ENCODE measurements at places on chromosomes 7 and 10.

DNA sequence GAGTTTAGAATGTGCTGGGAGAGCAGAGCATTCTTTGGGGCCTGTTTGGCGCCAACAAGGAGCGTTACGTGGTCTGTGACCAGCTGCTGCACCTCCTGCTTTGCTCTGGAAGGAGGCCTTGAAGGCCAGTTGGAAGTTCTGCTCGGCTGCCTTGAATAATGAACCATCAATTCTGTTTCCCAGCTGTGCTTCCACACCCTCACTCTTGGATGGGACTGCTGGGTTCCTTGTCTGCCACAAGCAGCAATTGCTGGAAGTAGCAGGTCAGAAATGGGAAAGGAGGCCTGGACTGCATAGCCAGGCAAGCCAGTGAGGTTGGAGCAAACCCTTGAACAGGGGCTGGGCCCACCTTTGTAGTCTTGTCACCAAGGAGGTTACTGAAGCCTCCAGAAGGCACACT, 86.6 kb upstream of the INSYN2A start:
- DNase-seq: no peak

DNA sequence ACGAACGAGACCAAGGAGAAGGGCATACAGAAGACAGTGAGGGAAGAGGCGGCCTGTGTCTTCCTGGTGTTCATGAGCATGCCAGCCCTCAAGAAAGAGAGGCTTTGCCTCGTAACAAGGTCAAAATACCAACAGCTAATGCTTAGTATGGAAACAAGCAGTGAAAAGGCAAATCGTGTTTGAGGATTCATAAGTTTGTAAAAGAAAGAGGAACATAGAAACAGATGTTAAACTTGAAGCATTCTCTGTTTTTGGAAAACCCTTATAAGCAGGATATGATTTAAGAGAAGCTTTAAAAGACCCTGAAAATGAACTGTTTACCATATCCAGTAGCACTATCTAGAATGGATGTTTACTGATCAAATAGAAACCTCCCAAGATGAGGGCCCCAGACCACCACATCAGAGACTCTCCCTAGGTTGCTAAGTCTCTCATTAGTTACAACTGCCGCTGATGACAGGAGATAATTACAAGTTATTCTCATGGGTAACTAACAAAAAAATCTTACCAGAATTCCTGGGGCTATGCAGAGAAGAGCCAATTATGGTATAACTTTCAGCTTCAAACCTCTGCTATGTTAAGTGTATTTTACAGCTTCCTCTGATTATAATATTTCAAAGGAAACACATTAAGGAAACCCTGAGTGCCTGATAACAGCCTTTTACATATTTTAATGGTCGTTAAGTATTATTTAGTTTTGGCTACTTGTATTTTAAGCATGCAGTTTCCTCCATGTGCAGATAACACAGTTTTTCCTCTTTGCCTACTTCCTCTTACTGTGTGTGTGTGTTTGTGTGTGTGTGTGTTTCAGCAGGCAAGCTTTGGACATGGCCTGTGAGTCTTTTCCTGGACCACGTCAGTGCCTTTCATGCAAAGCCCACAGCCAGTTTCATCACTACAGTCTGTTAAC, 17.9 kb downstream of the JCAD start:
- DNase-seq: no peak

GRCh38 chr10:121084675-121085070, 233.5 kb downstream of the WDR11 start:
- DNase-seq: no peak

DNA sequence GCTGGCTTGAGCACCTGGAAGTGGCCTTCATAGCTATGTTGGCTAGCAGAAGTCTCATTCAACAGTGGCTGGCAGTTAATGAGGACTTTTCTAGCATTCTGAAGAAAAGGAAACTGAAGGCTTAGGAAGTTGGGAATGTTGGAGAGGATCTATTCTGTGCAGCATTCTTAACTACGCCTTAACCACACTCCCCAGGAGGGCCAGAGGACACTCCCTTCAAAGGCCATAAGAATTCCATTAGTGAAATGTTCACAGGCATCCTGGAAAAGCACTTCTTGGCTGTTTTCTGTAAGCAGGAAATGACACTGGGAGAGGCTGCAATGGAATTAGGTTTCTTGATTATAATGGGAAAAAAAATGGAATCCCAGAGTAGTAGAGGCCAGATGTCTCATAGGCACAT, 188.9 kb downstream of the ARHGAP12 start:
- no peak for DNase-seq

DNA sequence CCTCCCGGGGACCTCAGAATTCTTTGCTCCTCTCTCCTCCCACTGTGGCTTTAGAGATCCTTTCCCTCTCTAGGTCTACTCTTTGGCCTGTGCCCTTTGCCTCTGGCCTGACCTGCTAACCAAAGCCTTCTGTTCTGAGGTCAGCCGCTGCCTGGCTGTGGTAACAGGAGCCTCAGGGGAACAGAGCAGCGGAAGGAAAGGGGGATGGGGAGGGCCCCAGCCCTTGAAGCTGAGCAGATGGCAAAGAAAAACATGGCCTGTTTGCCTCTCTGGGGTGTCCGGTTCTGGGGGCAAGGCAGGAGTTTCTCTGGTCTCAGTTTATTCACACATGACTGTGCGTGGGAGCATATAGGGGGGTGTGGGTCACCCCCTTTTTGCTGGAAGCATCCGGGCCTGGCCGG, 28.2 kb downstream of the COL26A1 start:
- DNase-seq: no peak

GRCh38 chr10:5711642-5712041, 27.0 kb downstream of the TASOR2 start:
- DNase-seq: no peak

GRCh38 chr7:141974831-141975230, 1.3 kb upstream of the TAS2R38 start:
- no peak for DNase-seq

DNA sequence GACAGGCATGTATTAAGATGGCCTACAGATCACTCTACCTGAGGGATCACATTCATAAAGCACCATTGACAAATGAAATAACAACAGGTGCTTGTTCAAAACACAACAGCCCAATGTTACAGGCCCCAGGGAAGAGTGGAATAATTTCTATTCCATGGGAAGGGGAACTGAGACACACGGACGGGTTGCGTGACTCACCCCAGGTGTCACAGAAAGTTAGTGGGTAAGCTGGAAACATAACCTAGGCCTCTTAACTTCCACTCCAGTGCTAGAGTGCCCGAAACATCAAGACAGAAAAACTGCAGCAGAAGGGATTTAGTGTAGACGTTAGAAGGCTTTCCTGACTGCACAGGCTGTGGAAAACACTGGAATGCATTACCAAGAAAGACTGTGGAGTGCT, 48.3 kb downstream of the SLC37A3 start:
- DNase-seq: no peak

- no peak for DNase-seq
These were observed 138.8 kb downstream of the ADCYAP1R1 start for GRCh38 chr7:31190906-31191305.

DNA sequence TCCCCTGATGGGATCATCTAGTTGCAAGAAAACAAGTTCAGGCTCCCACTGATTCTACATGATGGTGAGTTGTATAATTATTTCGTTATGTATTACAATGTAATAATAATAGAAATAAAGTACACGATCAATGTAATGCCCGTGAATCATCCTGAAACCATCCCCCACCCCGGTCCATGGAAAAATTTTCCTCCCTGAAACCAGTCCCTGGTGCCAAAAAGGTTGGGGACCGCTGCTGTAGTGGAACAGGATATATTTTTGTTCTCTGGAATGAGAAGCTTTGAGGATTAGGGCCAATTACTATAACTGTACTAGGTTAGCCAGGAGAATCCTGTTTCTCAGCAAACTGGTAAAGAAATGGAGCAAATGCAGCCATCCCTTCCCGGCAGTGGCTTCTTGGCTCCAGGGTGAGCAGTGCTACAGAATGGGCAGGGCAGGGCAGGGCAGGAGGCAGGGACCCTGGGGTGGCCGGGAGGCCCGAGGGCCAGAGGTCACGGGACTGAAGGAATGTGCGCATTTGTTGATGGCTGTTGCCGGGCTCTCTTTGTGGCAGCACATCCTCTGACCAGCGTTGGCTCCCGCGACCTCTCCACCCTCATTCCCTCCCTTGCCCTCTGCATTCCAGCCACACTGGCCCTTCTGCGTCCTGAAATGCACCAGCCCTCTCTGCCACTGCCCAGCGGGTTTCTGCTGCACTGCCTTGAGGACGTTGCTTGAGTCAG, 162.3 kb upstream of the NPS start:
- DNase-seq: no peak

DNA sequence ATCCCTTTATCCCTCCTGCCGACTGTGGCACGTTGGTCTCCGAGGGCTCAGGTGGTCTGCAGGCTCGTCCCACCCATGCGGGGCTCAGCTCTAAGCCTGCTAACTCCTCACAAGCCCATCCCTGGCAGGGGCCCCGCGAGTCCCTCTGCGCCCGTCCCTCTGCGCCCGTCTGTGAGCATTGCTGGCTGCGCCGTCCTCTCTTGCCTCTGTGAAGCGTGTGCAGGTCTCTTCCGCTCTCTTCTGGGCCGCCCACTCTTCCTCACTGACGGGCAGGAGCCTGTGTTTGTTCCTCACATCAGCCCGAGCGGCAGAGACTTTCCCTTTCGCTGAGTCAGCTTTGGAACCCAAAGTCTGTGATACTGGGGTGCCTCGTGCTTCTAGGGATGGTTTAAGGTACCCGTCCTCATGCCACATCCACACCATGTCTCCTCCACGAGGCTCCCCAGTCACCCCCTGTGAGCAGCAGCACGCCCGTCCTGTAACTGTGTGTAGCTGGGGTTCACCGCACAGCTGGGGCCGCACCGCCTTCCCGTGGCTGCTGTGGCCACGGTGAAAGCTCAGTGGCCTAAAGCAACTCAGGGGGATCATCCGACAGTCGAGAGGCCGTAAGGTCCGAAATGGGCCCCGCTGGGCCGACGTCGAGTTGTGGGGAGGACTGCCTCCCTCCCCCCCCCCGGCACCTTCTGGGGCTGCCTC, 35.5 kb downstream of the ADGRA1 start:
- no peak for DNase-seq

DNA sequence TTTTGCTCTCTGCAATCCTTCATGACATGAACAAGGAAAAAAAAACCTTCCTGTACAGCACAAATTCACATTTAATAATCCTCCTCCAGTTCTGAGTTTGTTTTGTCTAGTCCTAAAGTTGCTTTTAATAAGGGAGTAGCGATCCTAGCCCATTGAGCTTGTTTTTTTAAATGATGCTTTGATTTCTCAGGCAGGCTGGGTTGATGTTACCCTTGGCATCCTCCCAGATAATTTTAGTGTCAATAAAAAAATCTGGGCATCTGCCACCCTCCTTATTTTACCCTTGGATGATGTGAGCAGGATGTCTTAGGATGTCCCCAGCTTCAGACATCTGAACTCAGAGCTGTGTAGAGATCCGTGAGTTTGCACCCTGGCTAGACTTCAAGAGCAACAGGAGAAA, 33.9 kb upstream of the PROSER2 start:
- no peak for DNase-seq

GRCh38 chr10:34513636-34514035, 301.5 kb downstream of the PARD3 start:
- DNase-seq: no peak

DNA sequence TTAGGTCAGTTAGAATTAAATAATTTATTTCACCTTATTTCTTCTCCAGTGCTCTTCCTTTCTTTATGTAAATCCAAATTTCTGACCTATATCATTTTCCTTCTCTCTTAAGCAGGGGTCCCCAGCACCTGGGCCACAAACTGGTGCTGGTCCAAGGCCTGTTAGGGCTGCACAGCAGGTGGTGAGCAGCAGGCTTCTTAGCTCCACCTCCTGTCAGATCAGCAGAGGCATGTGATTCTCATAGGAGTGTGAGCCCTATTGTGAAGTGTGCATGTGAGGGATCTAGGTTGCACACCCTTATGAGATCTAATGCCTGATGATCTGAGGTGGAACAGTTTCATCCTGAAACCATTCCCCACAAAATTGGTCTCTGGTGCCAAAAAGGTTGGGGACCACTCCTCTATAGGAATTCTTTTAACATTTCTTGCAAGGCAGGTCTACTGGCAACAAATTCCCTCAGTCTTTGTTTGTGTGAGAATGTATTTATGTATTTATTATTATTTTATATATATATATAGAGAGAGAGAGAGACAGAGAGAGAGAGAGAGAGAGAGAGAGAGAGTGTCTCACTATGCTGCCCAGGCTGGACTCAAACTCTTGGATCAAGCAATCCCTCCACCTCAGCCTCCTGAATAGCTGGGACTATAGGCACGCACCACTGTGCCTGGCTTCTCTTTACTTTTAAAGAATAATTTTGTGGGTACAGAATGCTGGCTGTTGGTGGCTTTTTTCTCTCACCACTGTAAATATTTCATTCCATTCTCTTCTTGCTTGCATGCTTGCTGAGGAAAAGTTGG, 4.3 kb upstream of the ABCC2 start:
- no peak for DNase-seq

- DNase-seq: no peak
These were observed 123.6 kb upstream of the PPP2R2D start for GRCh38 chr10:131777162-131777561.

- DNase-seq: no peak
These were observed 37.2 kb upstream of the OPTN start for GRCh38 chr10:13062803-13063202.

DNA sequence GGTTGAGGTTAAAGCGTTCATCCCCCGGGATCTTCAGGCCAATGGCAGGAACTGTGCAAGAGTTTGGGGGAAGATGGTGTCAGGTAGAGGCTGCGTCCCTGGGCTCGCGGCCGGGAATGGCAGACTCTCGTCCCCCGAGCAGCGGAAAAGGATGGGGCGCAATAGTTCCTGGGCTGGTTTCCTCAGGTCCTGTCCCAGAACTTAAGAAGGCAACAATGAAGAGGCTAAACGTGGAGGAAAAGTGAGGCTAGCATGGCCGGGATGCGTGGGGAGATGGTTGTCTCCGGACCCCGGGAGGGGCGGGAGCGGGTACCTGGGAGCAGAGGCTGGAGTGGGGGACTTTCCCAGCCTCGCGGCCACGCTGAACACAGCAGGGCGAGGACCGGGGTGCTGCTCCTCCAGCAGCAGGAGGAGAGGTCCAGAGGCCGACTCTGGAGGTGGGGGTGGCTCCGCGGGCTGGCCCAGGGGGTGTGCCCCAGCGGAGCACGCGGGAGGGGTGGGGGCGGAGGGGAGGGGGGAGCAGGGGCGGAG, 882 bp downstream of the IRF5 start:
- DNase-seq: no peak

DNA sequence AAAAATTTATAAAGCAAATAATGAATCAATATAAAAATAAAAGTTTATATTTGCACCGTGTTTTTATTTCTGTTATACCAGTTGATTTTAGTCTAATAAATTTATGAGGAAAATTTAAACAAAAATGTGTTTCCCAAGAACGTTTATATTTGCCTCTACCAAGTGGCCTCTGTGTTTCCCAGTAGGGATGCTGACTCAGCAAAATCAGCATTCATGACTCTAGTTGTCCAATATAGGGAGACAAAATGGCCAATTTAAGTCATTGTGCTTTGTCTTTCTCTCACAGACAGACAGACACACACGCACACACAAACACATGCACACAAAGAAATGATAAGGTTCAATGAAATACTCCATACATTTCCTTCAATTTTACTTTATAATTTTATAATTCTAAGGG, 942.5 kb upstream of the ZWINT start:
- DNase-seq: no peak

Data from stimulated activated CD8-positive, alpha-beta memory T cell treated with anti-CD3 and anti-CD28 coated beads, Interleukin-7, amount 100 ng/mL, for 24 hours (primary cell).